ENCODE measurements at places on chromosomes 6 and 20. TPM values are rescaled to one million over a fixed set of nuclear protein-coding genes. Genes with fewer than 3 reads are reported as not detected.

Gene BPIFB2
- not detected for polyA plus RNA-seq

- no peak for DNase-seq
These were observed 14.3 kb upstream of the MYMX start for GRCh38 chr6:44202332-44202971.

DNA sequence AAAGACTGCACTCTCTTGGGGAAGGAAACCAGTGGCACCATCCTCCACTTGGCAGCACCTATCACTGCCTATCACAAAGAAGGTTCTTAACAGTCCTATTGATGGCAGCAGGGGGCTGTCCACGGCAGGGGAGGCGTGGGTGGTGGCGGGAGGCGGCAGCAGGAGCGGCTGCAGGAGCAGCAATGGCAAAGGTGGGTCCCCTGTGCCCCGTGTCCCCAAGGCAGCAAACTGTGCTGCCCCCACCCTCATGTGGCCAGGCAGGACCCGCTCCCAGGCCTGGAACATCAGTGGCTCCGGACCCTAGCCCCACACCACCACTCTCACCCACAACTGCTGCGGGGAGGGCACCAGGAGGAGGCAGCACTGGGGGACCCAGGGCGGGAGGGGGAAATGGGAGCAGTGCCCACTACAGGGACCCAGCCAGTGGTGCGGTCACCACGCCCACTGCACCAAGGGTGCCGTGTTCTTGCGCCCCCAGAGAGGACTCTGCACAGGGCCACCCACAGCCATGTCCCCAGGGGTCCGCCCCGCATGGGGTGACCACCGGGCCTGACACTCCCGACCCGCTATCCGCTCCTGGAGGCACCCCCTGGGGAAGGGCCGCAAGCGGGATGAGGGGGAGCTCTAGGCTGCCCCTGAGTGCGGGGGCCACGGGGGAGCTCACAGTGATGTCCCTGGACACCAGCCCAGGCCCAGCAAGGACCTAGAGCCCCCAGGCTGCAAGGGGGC is 54.6 kb downstream of the GMDS start:
- DNase-seq, result no peak

Gene ABHD16B
- 0.65 TPM for polyA plus RNA-seq

Gene PTPRK
- 2.3 TPM for polyA plus RNA-seq

- no peak for DNase-seq
These were observed 1.3 kb downstream of the C6orf141 start for GRCh38 chr6:49551866-49552129.

DNA sequence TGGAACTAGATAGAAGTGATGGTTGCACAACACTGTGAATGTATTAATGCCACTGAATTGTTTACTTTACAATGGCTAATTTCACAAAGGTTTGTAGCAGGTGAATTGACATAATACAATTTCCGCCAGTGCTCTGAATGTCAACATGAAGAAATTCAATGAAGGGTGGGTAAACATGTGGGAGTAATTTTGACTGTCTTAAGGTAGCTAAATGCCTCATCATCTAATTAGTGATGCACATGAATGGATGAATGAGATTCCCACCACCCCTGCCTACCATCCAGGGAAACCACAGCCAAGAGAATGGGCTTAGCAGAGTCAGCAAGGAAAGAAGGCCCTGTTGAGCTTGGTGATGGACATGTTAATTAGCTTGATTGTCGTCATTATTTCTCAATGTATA is 275.3 kb downstream of the ALDH8A1 start:
- no peak for DNase-seq

GRCh38 chr6:4371207-4371921 is 236.0 kb upstream of the ECI2 start:
- DNase-seq, result no peak

Gene TULP4
- 33.3 TPM for polyA plus RNA-seq

Gene PHACTR1
- 0.59 TPM for polyA plus RNA-seq

DNA sequence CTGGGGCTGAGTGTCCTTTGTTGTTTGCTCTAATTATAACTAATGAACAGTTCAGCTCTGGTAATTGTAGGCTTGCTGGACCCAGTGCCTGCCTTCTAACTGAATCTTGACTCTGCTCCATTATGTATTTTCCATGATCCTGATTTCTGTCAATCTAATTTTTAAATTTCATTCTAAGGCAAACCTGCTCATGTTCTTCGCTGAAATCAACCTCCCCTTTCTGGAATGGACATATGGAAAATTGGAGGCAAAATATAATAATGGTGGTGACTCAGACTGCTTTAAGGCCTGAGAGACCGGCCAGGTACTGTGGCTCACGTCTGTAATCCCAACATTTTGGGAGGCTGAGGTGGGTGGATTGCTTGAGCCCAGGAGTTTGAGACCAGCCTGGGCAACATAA is 182.7 kb upstream of the AKAP12 start:
- DNase-seq, result no peak

GRCh38 chr6:137904822-137905617 is 38.0 kb downstream of the TNFAIP3 start:
- no peak for DNase-seq

DNA sequence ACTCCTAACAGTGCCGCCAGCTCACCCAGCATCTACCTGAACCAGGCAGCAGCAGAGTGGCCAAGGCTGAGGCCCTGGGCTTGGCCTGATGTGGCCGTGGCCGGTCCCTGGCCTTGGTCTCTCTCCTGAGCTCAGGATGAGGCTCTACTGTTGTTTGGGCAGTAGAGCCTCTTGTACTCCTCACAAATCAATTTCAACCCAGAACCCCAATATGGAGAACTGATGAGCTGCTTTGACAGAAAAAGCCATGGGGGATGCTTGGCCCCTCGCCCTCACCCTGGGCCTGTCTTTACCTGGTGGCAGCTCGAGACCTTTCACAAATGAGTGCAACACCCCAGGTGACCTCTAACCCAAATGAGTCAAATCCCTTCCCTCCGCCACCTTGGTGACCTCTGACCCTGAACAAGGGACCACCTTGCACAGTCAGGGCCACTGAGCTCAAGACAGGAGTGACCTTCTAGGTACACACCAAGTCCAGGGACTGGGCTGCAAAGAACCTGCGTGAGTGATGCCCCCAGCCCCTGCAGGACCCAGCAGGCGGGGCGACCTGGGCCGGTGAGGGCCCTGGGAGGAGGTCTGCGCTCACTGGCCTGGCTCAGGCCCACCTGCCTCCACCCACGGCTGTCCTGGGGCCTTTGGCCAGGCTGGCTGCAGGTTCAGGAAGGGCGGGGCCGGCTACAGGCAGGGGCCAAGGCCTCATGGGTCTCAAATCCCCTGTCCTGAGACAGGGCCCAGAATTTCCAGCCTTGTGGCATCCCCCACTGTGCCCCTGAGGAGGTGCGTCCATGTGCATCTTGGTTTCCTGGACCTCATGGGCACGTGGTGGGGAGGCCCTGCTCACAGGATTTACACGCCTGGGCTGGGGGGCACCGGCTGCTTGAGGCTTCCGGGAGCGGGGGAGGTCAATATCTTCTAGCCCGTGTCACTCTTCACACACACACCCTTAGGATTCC is 30.2 kb downstream of the PSMG4 start:
- no peak for DNase-seq

- DNase-seq, result no peak
These were observed 5.7 kb upstream of the PYGB start for GRCh38 chr20:25242231-25242630.

Gene VWA7
- not detected for polyA plus RNA-seq

Gene FHL5
- polyA plus RNA-seq, result not detected

GRCh38 chr6:113828984-113829695 is 28.0 kb upstream of the MARCKS start:
- DNase-seq, result no peak

DNA sequence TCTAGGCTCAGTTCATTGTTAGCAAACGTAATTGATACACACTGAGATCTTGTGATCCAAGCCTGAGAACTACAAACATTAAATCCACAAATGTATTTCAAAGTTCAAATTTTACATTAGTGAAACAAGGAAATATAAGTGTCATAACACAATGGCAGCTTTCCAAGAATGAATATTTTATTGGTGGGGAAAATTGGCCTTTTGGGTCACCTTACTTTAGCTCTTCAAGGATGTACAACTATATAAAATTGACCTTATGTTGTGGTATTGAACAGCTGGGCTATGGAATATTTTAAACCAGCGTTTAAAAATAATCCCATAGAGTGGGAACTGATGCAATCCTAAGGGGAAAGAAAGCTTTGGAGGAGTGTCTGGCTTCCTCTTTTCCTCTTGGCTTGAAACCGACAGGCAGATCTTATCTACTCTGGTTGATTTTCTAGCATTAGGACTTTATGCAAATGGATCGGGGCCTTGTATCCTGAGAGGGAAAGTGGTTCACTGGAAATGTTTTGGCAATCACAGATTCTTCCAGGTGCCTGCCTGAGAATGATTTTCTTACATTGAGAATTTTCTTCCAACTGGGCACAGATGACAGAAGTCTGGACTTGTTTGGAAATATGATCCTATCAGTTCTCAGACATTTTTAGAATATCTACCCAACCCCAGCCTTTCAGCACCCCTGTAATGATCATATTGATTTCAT is 184.8 kb upstream of the ECI2 start:
- DNase-seq, result no peak

GRCh38 chr6:31530659-31531058 is 1.9 kb downstream of the MCCD1 start:
- no peak for DNase-seq

Gene SLC17A1
- not detected for polyA plus RNA-seq

All from naive thymus-derived CD4-positive, alpha-beta T cell (primary cell).